ENCODE measurements at places on chromosomes 6 and 20.

DNA sequence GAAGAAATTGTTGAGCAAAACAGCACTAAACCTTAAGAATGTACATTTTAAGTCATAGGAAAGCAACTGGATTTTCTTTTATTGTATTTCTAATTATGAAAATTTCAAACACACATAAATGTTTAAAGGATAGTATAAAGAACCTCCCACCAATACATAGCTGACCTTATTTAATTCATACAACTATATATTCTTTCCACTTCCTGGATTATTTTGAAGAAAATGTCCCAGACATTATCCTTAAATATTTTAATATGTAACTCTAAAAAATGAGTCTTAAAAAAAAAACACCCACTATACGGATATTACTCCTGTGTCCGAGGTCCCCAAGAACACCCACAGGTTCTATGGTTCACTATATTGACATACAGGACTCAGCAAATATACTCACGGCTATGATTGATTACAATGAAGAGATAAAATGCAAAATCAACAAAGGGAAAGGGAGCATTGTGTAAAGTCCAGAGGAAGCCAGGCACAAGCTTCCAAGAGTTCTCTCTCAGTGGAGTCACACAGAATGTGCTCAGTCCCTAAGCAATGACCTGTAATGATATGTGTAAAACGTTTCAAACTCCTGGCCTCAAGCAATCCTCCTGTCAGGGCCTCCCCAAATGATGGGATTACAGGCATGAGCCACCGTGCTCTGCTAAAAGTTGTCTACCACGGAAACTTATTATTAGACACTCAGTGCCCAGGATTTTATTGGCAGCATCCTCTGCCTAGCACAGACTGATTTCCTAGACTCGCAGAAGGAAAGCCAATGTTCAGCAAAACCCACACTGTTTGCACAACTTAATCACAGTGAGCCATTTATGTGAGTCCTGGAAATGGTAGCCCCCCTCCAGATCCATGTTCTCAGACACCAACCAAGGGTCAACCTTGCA, 23.2 kb downstream of the GLYATL3 start:
- DNase-seq, result no peak

- peak; percentile 30 for DNase-seq
Observed at GRCh38 chr20:4306206-4306605, 290.8 kb upstream of the RNF24 start.

GRCh38 chr6:16948396-16948795, 153.5 kb upstream of the STMND1 start:
- DNase-seq, result peak; percentile 85

- DNase-seq, result no peak
Observed at GRCh38 chr6:157339432-157339831, 16.1 kb upstream of the TMEM242 start.

- DNase-seq, result no peak
Observed at GRCh38 chr6:87251225-87251624, 71.2 kb upstream of the SMIM8 start.

GRCh38 chr6:132400883-132401617, at the start of gene MOXD1:
MOXD1 (minus strand) TSS chr6:132401475; CDS start chr6:132401426, 49 bp downstream.
- peak; percentile 62 for DNase-seq

GRCh38 chr6:7172649-7173048, 64.9 kb downstream of the RREB1 start:
- peak; percentile 49 for DNase-seq

DNA sequence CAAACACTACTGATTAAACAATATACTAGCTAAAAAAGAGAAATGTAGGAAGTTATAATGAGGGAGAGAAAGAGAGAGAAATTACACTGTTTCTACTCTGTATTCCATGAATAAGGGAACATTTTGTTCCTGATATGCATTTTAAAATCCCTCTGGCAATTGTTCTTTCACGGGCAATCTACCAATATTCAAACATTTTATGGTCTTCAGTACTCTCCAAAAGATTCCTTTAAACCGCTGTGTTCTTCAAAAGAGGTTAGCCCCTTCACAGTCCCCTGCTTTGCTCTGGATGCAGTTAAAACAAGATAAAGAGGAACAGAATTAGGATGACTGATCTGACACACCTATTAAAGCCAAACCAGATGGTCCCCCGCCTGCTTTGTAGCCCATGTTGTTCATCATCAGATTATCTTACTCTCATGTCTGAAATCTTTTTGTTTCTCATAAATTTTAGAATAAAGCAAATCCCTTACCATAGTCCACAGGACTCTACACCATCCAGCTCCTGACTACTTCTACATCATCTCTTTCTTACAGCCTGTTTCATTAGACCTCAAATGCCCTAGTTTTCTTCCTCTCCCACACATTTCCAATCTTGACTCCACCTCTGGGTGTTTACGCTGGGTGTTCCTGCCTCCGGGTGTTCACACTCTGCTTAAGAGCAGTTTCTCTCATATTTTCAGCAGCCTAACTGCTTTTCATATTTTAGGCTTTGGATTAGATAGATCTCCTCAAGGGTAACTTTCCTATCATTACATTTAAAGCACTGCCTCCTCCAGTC, 399.7 kb downstream of the COL12A1 start:
- peak; percentile 89 for DNase-seq

DNA sequence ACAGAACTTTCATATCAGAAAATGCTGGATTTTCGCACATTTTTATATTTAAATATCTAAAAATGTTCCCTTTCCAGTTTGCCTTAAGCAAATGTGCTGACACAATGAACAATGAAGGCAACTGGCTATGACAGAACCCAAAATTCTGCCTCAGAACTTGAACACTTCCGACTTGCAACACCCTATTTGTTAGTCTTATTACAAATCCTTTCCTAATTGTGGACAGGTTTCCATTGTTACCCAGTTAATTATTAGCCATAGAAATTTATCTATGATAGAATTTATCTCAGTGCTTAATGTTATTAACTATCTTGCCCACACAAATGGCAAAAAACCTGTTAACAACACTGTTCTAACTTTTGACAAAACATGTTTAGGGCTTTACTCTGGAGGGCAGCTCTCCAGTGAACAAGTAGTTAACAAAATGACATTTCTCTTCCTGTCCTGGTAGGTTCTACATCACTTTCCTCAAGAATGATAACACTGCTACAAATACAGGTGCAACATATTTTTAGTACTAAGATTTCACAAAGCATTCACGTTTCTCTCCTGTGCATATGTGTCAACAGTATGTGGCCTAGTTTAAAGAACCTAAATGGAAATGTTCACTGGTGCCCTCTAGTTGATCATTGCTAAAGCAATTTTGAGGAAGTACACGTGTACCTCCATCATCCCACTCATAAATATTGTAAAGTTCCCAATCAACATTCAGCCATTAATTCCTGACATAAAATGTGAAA, 58.4 kb downstream of the HIVEP2 start:
- DNase-seq, result peak; percentile 73

DNA sequence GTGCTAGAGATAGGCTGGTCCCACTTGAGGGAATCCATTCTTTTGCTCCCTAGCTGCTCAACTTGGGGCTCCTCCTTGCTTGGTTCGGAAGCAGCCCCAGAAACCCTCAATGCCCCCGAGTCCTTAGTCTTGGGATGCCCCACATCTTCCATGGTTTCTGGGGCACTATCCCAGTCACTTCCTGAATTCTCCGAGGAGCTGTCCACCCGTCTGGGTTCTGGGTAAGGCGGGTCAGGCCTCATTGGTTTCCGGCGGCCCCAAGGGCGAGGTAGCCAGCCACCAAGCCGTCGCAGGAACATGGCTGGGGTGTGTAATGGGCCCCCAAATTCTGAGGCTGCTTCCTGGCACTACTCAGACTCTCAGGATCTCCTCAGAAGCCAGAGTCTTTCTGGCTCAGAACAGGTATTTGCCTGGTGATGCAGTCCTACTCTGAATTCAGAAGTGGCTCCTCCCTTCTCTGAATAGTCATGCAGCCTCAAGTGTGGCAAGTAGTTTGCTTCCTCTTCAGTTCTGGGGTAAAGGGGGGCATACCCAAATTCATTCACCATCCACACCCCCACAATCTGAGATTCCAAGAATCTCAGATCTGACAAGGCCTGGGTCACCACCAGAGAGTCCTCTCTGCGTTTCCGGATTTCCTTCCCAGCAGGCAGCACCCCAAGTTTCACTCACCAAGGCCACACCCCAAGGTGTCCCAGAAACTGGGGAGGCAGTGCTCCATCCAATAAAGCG, 763 bp downstream of the C6orf47 start:
- peak; percentile 46 for DNase-seq

DNA sequence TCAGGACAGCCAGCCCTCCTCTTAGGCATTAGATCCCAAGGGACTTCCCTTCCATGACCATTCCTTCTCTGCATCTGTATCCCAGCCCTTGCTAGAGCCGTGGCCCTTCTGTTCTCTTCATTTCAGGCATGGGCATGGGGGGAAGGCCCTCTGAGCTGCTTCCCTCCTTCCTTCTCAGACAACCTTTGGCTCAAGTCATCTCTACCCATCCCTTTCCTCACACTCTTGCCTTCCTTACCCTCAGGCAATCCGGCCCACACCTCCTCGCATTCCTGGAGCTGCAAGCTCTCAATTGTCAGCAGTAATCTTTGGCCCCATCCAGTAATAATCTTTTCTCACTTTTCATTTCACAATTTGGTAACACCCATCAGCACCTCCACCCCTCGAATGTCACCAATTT, 426.9 kb upstream of the JARID2 start:
- no peak for DNase-seq

- DNase-seq, result no peak
Observed at GRCh38 chr6:161152527-161152862, 121.4 kb downstream of the AGPAT4 start.

- DNase-seq, result no peak
Observed at GRCh38 chr6:147660334-147661311, 152.1 kb downstream of the SAMD5 start.

DNA sequence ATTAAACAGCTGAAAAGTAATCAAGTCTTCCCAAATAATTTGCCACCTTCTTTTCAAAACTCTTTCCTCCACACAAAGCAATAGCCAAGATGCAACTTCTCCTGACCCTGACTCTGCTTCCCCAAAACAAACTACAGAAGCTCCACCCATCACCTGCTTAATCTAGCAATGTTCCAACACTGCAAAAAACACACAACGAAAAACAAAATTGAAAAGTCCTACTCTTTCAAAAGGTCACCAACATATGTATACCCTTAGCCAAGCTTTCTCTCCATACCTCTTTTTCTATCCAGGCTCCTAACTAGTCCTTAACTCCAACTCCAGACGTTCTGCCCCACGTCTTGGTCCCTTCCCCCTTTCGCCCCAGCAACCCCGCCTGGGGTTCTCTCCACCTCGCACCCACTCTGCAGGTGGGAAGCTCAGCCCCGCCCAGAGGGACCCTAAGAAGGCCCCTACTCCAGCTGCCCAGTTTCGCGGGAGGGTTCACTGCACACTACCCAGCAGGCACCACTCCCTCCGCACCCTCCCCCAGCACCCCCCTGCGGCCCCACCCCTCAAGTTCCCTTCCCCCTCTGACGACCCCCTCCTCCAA, 717 bp downstream of the CSNK2A1 start:
- DNase-seq, result peak; percentile 19

DNA sequence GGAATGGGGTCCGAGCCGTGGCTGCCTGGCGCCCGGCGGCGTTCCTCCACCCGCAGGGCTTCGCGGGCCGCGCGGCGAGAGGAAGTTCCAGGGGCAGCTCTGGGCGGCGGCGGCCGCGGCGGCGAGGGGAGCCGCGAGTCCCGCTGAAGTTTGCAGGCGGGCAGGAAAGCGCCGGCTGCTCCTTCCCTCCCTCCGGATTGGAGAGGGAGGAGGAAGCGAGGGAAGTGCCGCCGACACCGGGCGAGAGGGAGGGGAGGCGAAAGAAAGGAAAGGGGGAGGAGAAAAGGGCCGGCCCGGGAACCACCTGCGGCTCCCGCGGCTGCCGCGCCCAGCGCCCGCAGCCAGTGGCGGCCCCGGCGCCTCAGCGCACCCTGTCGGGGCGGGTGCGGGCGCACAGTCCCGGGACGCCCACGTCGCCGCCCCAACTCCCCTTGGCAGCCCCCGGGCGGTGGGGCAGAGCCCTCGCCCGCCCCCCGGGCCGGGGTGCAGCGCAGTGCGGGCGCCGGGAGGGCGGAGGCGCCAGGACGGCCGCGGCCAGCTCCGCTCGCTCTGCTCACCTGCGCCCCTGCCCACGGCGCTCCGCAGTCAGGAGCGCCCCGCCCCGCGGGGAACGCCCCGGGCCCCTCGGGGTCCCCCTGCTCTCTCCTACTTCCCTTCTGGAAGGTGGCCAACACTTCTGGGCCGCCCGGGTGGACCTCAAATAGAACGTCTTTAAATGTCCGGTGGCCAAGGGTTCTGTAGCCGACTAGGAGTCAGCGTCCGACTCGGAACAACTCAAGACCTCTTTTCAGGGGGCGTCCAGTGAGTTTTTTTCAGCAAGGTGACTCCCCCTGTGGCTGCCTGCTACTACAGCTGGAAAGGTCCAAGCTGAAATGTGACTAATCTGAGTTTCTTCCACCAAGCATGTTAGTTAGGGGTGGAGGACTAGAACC, 80.3 kb upstream of the CCDC28A start:
- DNase-seq, result peak; percentile 79

- DNase-seq, result peak; percentile 44
Observed at GRCh38 chr20:40073535-40074111, 615.4 kb downstream of the MAFB start.

DNA sequence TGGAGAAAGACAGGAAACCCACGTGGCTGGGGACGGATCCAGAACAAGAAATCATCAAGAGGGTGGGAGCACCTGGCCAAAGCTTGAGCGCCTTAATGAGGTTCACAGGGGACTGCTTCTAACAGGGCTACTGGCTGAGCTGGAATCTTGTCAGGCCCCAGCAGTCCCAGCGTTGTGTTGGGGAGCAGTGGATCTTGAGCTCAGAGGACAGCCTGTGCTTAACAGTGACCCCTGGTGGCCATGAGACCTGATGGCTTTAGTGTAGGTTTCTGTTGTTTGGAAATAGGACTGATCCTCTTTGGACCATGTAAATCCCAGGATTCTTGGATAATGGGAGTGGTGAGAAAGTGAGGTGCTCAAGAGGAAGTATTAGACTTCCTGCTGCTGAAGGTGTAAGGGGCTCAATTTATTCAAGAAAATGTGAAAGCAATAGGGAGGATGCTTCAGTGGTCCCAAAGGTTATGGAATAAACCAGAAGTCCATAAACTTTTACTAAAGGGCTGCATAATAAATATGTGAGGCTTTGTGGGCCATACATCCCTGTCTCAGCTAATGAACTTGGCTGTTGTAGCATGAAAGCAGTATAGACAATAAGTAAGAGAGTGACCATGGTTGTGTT, 216.2 kb downstream of the NFATC2 start:
- DNase-seq, result no peak

DNA sequence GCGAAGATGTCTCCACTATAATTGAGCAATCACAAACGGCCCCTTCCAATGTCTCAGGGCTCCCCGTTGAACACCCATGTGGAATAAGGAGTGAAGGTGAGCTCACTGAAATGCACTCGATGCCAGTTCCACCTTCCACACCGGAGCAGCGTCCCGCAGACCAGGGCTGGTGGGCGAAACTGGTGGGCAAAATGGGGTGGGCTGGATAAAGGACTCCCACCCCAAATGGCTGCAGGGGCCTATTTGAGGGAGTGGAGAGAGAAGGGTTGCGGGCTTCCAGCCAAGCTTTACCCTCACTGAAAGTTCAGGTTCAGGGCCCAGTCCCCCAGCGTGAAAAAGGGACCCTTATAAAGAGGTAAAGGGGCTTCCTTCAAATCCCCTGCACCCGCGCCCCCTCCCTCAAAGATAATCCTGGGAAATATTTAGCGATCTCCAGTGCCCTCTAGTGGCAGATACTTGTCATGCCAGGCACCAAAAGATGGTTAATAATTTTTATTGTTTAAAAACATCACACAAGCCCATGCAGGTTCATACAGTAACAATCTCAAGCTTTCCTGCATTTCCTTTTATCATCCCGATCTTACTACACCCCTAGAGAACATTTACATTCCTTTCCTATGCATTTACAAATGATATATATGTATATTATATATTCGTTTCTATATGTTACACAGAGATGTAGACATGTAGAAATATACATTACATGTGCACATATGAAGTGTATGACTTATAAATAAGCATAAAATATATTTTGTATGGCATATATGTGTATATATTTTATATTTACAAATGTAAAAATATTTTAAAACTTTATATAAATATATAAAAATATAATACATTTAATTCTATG, 58.2 kb upstream of the NKX2-2 start:
- peak; percentile 5 for DNase-seq
